ENCODE measurements at places on chromosomes 5 and 9. TPM values are rescaled to one million over a fixed set of nuclear protein-coding genes. Genes with fewer than 3 reads are reported as not detected.

- DNase-seq: no peak
Observed at GRCh38 chr5:151678713-151679112, 8.0 kb downstream of the SPARC start.

The DCAF10 gene
- polyA plus RNA-seq: 39.3 TPM

- no peak for DNase-seq
Observed at GRCh38 chr9:134165357-134166315, 1.3 kb upstream of the RNU6ATAC start.

The PFN3 gene
- polyA plus RNA-seq: 3.1 TPM

GRCh38 chr9:1156794-1157550 is 106.8 kb downstream of the DMRT2 start:
- no peak for DNase-seq

DNA sequence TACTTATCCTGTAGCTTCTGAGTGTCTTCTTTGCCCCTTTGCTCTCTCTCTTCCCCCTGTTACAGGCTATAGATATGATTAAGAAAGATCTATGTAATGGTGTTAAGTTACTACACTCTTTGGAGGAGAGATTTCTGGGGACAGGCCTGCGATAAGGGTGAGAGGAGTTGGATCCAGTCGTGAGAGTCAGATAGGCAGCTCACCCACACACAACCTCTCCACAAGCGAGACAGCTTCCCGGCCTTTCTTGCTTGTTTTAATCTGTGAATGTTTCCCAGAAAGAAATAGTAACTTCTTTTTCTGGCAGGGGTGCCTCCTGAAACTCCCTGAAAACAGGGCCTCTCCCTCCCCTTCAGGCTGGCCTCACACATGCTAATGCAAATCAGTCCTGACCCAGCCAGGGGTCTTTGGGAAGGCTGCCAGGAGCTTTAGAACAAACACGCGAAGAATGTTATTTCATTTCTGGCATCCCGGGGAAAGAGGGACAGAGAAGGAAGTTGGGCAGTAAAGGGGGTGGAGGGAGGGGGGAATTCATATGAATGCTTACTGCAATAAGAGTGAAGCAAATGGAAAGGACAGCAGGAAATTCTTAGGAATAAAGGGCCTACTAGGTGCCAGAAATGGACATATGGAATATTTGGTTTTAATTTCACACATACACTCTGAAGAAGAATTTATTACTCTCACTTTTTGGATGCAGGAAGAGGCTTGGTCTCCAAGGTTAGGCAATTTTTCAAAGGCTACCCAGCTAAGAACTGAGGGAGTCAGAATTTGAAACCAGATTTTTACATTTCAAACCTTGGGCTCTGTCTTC is 215.8 kb upstream of the TRIM32 start:
- DNase-seq: peak; percentile 95
